Activated CD8-positive, alpha-beta memory T cell treated with anti-CD3 and anti-CD28 coated beads for 1 hour (primary cell): ENCODE measurements at places on chromosomes 12 and 14.

DNA sequence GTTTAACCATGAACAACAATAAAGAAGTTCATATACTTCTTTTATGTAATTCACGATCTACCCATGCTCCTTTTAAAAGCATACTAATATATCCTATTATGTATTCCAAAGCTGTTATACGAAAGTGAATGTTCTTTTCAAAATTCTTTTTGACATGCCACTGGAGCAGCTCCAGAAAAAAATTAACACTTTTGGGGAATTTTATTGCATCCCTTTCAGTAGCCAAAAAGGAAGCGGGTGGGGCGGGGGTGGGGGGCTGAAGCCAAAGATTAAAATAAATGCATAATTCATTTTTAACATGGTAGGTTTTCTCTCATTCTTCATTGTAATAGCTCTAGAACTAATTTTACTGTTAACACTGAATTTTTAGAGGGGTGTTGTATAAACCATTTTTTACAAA, 123.0 kb downstream of the ANKS1B start:
- DNase-seq = no peak

DNA sequence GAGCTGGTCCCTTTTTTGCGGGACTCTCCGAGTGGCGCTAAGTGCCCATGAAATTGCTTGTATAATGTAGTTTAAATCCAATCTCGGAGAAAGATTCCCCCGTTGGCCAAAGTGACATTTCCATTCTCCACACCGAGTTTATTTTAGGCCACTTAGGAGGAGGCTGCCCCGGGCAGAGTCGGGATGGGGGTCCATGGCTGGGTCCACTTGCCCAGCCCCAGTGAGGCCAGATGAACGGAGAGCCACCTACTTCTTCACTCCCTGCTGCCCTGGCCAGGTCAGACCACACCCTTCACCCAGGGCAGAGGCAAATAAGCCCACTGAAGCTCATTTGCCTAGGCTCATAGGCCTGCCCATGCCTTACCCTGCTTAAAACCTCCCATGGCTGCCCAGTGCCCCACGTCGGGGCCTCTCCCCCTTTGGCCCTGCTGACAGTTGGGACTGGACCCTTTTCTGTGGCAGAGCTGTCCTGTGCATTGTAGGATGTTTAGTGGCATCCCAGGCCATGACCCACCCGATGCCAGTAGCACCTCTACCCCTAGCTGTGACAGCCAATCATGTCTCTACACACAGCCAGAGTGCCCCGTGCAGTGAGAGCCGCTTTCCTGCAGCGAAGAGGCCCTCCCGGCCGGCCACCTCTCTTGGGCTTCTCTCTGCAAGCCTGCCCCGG, 51.3 kb downstream of the FAM222A start:
- no peak for DNase-seq

DNA sequence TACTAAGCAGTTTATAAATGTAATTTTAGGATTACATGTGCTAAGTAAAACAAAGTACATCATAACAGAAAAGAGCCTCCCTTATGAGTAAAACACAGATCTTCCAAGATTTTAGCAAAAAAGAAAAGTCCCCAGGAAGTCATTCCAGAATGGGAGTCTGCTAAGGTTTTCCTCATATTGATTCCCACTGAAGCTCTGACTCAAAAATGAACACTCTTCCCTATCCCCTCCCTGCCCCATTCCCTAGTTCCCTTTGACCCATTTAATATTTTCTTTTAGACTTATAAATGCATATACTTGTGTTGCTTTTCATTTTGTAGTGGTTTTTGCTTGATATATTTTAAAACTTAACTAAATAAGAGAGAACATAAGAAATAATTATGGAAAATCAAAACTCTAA, 40.1 kb downstream of the PTGER2 start:
- DNase-seq = no peak

- DNase-seq = no peak
These were observed 198.5 kb downstream of the SOX5 start for GRCh38 chr12:23750923-23751322.

DNA sequence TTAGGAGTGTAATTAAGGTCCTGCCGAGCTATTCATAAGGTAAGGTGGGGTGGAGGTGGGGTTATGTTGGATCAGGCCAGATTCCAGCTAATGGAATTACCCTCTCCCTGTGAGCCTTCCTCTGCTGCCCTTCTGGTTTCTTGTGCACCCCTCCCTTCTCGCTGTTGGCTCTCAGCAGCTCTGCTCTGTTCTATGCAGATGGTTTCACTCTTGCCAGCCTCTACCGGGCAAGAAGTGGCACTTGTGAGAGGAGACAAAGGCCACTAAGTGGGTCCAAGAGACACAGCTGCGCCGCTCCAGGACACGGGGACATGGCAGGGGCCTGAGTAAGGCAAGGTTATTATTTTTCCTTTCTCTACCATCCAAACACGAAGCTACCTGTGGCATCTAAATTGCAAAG, 334.4 kb downstream of the EMP1 start:
- no peak for DNase-seq

GRCh38 chr12:61009192-61009591, 1251.0 kb upstream of the USP15 start:
- DNase-seq = no peak

GRCh38 chr12:66380769-66381535, 78.7 kb downstream of the HELB start:
- DNase-seq = no peak

DNA sequence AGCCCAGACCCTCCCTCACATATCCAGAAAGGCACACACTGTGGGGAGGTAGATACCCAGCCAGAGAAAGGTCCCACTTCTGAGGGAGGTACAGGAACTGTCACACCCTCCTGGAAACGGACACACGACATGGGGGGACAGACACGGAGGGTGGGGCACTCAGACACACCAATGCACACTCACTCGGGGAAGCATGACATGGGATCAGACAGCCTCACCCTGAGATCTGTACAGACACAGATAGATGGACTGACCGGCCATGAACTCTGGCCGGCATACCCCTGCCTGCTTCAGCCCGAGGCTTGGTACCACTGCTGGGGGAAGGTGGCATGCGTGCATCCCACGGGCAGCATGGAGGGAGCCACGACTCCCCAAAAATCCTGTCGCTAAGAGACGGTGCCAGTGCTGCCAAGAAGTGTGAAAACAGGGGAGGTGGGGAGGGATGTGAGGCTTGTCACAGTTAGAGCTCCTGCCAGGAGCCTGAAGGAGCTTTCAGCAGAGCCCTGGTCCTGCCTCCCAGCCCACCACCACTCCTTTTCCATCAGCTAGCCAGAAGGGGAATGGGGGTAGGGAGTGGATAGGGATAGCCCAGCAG, 571 bp downstream of the CPNE6 start:
- no peak for DNase-seq

DNA sequence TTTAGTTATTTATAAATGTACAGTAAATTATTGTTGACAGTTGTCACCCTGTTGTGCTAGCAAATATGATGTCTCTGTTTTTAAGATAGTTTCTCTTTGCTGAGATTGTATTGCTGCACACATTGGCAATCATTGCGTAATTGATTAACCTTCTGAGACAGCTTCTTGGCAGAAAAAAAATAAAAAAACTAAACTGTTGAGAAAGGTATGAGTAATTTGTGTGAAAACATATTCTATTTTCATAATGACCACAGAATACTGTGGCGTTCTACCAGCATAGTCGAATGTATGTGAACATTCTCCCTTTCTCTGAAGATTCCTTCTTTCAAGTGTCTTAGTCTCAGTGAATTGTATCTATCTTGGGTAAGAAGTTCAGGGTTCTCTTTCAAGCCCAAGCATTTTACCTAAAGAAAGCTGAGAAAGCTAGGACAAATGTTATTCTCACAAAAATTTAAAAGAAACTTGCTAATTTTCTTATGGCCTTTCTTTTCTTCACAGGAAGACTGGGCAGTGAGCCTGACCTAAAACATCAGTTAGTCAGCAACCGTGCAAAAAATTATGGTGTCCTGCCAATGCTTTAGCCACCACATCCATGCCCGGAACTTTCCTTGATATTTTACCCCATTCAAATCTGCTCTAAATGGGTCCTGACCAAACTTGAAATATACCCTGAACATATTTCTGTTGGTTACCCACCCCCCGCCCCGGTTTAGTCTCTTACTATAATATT, 69.0 kb upstream of the REP15 start:
- no peak for DNase-seq

DNA sequence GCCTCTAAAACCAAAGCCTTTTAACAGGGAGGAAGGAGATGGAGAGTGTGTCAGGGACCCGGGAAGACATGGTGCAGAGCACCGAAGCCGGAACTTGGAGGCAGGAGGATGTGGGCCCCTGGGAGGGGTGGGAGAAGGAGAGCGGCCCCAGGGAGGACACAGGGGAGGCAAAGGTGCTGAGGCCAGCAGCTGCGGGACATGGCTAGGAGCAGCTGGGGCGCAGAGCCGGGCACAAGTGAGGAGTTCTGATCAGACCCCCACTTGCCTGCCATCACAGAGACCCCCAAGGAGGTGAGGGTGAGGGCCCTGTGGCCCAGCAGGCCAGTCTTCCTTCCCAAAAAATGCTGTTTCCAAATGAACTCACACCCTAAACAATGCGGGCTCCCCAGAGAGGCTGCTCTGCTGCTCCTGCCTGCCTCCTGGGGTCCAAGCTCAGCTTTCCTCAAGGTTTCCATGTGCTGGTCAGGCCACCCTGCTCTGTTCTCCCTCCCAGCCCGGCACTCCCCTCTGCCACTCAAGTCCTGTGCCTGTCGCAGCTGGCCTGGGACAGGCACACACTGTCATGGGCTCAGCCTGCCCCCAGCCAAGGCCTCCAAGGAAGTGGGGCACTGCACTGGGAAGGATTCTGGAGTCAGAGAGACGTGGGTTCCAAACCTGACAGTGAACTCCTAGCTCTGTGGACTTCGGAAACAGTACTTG, 24.0 kb downstream of the CHGA start:
- DNase-seq = no peak

- DNase-seq = no peak
These were observed 1160.3 kb upstream of the TMEM132C start for GRCh38 chr12:127106697-127107096.

GRCh38 chr12:41932470-41932991, 212.1 kb downstream of the GXYLT1 start:
- DNase-seq = no peak

GRCh38 chr12:126773012-126773411, 1494.0 kb upstream of the TMEM132C start:
- no peak for DNase-seq

- DNase-seq = no peak
These were observed 67.7 kb upstream of the ARHGAP5 start for GRCh38 chr14:32009221-32009975.

- DNase-seq = no peak
These were observed 74.9 kb upstream of the CMKLR1 start for GRCh38 chr12:108414021-108414420.
